Panc1 (cell line): ENCODE measurements at places on chromosomes 5 and 9.

- no peak for DNase-seq
Measured at GRCh38 chr5:54095969-54096368, 214.4 kb downstream of the ARL15 start.

GRCh38 chr9:137482094-137482781 lies 23.1 kb upstream of the NSMF start:
- DNase-seq, result no peak

DNA sequence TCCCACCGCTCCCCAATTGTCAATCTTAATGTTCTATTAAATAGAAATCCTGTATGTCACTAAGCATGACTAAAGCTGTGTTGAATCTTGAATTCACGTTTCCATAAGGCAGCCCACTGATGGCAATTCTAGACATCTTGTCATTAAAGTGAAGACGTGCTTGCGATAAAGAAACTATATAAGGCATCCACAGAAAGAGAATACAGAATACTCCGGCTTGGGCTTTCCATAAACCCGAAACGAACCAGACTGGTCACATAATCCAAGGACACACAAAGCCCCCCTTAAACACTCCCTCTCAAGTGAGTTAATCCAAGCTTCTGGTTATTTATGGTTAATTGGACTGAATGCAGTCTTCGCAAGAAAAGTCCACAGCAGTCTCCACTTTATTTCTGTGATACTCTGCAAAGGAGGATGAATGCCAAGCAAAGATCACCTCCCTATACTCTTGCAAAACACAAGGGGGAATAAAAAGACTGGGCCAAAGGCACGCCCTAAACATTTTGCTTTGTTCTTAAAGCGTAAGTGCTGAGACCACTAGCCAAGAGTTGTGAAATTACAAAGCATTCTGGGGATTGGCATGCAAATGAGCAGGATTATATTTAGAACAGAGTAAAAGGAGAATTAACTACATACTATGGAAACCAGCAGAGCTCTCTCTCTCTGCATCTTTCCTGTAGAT lies 54.7 kb downstream of the DPYSL3 start:
- DNase-seq, result no peak

DNA sequence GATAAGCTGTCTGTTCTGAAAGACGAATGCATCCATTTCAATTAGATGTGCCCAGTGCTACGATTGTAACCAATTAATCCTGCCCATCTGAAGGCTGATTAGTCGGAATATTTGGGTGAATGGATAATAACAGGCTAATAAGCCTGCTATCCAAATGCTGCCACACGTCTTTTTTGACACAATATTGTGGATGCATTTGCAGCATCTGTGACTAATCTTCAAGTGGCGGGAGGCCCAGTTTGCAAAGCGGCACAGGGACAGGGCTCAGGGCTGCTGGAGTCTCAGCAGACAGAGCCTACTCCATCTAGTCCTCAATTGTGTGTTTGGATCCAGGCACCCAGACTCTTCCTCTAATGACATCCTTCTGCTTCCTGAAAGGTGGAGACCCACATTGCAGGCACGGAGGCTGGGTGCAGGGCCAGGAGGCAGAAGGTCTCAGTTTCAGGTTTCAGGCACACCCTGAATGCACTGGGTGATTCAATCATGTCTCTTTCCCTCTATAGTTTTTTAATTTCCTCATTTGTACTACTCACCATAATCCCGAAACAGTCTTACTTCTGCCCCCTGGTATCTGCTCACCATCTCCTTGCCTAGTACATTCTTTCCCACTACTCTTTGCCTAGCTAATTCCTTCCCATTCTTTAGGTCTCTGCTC lies 169.6 kb downstream of the ASTN2 start:
- DNase-seq, result no peak

GRCh38 chr5:148956477-148957385 lies 106.1 kb downstream of the SH3TC2 start:
- no peak for DNase-seq

DNA sequence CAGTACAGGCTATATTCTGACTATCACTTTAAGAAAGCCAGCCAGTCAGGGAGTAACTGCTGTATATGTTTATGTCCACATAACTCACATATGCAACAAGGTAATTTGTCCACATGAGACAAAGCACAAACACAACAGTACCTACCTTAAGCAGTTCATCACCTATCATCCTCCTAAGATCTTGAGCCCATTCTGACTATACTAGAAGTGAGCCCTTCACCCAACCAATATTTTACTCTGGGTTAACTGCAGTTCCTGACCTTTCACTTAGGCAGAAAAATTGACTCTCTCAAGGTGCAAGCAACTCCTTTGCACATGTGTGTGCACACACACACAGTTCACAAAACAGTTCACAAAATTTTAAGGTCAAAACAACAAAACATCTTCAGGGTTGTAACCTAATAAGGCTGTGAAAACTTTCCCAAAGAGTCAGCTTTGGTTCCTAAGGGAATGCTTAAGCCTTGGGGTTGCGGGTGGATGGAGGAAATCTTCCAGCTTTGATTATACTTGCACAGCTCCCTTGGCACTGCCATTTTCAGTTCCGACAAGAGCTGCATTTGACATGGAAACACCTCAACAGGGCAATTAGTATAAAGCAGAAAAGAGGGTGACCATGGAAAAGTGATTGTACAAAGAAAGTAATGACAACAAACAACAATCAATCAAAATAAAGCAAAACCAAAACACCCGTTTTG lies 215.3 kb downstream of the NFIB start:
- no peak for DNase-seq

DNA sequence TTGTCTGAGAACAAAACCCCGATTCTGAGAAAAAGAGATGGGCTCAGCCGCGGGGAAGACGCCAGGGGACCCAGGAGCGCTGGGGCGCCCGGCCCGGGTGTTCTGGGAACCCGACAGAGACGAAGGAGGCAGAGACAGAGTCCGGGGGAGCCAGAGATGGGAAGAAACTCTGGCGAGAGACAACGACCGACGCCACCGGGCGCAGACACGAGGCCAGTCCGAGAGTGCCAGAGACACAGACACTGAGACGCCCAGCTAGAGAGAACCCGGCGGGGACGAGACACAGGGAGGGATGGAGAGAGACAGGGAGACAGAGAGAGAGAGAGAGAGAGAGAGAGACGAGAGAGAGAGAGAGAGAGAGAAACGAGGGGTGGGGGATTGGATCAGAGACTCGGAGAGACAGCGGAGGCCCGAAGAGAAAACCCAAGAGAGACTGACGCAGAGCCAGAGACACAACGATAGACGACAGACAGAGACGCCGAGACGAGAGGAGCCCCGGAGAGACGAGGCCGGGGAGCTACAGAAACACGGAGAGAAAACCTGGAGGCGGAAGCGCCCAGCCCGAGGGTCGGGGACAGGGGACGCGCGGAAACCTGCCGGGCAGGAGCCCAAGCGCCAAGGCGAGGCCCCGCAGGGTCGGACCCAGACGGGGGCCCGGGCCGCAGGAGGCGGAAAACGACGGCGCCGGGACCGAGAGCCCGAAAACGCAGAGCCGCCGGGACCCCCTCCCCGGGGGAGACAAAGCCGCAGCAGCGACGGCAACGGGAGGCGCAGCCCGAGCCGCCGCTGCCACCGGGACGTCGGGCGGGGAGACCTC lies 3.3 kb downstream of the NR5A1 start:
- DNase-seq, result no peak
